ENCODE measurements at places on chromosomes 6 and 20. TPM values are rescaled to one million over a fixed set of nuclear protein-coding genes. Genes with fewer than 3 reads are reported as not detected.

C20orf144 gene
- polyA plus RNA-seq, result 0.12 TPM

DNA sequence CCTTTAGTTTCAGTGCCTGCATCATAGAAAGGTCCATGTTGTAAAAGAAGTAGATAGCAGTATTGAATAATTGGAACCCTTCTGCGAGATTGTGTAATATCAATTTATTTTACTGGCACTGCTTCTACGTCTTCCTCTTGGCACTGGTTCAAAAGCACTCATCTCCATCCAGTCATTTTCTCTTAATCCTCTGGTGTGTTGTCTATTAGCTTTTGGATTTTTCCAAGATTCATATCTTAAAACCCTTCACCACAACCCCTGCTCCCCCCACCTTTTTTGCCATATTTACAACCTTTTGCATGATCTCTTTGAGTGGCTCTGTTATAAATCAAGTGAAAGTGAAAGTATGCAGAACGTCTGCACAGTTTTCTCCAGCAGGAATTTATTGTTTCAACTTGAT, 76.6 kb upstream of the HSF2 start:
- DNase-seq, result peak; percentile 2

DNA sequence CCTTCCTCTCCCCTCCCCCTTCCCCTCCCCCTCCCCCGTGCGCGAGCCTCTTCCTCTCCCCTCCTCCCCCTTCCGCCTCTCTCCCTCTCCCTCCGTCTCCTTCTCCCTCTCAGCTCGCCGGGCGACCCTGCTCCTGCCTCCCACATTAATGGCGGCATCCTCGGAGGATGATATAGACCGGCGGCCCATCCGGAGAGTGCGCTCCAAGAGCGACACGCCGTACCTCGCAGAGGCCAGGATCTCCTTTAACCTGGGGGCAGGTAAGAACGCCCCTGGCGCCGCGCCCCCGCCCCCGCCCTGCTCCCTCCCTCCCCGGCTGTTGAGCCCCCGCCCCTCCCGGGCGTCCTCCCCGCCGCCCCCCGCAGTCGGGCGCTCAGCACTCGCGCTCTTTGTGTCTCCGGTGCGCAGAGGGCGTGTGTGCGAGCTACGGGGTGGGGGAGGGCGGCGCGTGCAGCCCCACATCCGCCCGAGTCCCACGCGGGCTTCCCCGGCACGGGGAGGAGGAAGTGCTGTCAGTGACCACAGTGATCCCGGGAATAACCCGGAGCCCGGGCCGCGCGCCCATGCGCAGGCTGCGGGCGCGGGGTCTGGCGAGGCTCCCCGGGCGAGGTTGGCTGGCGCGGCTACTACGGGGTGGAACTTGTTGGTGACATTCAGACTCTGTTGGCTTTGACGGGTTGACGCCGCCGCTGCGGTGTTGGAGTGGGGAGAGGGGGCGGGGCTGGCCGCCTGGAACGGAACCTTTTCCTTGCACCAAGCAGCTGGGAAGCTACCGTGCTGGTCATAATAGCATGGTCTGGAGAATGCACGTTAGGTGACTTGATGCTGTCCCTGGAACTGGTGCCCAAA, 33.2 kb downstream of the PHACTR1 start:
- DNase-seq, result peak; percentile 89

SLC22A2 gene
- polyA plus RNA-seq, result not detected

ZSCAN31 gene
- polyA plus RNA-seq, result 1.9 TPM

DNA sequence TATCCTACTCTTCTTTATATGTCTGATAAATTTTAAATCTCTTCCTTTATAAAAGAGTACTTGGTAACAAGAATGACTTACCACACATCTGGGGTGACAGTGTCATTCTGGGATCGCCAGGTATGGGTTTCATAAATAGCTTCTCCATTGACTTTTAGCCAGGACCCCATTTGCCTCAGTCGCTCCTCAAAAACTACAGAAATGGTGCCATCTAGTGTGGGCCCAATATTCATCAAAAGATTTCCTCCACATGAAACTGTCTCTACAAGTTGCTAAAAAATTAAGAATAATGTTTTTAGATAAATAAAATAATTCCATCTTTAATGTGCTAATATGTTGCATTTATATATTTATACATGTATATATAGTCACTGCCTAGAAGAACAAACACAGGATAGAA, 9.7 kb downstream of the FUCA2 start:
- DNase-seq, result no peak

HUS1B gene
- 0.30 TPM for polyA plus RNA-seq

KIF25 gene
- polyA plus RNA-seq, result not detected

RBM12 gene
- polyA plus RNA-seq, result 56.7 TPM

MTG2 gene
- 42.9 TPM for polyA plus RNA-seq

Data from SK-N-SH (cell line).